ENCODE measurements at places on chromosomes 5 and 9.

DNA sequence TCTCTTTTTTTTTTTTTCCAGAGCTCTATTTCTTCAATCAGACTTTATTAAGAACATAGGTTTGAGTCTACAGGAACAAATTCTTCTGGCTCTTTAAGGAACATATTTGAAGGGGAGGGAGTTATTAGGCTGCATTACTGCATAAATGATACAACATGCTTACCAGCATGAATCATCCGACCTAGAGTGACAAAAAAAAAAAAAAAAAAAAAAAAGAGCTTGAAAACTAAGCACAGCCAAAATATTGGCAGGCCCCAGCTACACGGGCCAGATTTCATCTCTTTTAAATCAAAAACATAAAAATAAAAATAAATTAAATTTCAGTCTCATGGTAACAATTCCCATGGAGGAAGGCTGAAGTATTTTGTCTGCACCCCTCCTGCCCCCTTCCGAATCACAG is 26.3 kb downstream of the MSX2 start:
- DNase-seq, result no peak

GRCh38 chr9:20314981-20315380 is 307.3 kb downstream of the MLLT3 start:
- DNase-seq, result no peak

DNA sequence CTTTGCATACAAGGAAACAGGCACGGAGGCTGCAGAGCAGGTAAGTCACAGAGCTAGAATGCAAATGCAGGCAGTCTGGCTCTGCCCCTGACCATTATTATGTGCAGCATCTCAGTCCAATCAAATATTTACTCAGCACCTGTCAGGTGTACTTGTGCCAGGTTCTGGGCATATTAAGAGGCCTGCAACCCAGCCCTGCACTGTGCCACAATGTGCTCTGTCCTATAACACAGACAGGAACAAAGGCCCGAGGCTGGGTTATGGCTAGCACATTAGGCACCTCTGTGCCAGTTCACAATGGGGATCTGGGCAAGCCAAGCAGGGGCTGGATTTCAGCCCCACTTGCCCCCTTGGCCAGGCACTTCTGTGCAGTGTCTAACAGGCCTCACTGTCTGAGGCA is 14.0 kb downstream of the ARL15 start:
- DNase-seq, result no peak

DNA sequence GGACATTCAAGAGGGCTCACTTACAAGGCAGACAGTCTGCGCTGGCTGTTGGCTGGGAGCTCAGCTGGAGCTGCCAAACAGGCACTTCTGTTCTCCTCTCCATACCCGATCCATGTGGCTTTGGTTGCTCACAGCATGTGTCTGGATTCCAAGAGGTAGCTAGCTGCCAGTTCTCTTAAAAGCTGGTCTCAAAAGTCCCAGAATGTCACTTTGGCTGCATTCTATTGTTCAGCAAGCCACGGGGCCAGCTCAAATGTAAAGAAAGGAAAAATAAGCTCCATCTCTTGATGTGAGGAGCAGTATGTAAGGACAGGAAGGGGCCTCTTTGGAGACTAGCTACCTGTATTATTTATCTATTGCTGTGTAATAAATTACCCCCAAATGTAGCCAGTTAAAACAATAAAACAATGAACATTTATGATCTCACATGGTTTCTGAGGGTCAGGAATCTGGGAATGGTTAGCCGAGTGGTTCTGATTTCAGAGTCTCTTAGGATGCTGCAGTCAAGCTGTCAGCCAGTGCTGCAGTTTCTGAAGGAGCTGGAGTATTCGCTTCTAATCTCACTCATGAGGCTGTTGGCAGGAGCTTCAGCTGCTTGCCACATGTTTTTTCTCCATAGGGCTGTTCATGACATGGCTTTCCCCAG is 112.7 kb upstream of the CLINT1 start:
- no peak for DNase-seq

GRCh38 chr5:37080697-37081096 is 168.5 kb downstream of the CPLANE1 start:
- DNase-seq, result no peak
